ENCODE measurements at places on chromosomes 11 and 22. TPM values are rescaled to one million over a fixed set of nuclear protein-coding genes. Genes with fewer than 3 reads are reported as not detected.

The EML3 gene
- total RNA-seq: 35.4 TPM

The APOL5 gene
- not detected for total RNA-seq

The HORMAD2 gene
- not detected for total RNA-seq

The LARGE2 gene
- total RNA-seq: not detected

The SMIM35 gene
- 0.13 TPM for total RNA-seq

The BARX2 gene
- total RNA-seq: not detected

The MUC6 gene
- not detected for total RNA-seq

The PRPF19 gene
- 68.4 TPM for total RNA-seq

The GRK2 gene
- 67.5 TPM for total RNA-seq

The ZNF280B gene
- total RNA-seq: 0.16 TPM

The SUSD2 gene
- 5.0 TPM for total RNA-seq

The HYOU1 gene
- total RNA-seq: 54.5 TPM

The TBC1D22A gene
- 19.3 TPM for total RNA-seq

The OR4A5 gene
- not detected for total RNA-seq
